ENCODE measurements at places on chromosomes 6 and 20. TPM values are rescaled to one million over a fixed set of nuclear protein-coding genes. Genes with fewer than 3 reads are reported as not detected.

SLC35D3 gene
- total RNA-seq: not detected

MROH8 gene
- total RNA-seq: 0.98 TPM

NECAB3 gene
- 9.9 TPM for total RNA-seq

RWDD2A gene
- total RNA-seq: 3.6 TPM

CD93 gene
- total RNA-seq: 215 TPM

SAMD10 gene
- 6.5 TPM for total RNA-seq

FOXP4 gene
- total RNA-seq: 7.8 TPM

NEURL2 gene
- total RNA-seq: 5.6 TPM

FABP7 gene
- not detected for total RNA-seq
